NCI-H1417 treated with DMSO at 0.1 percent for 48 hours (cell line): ENCODE measurements at places on chromosomes 16 and 17.

DNA sequence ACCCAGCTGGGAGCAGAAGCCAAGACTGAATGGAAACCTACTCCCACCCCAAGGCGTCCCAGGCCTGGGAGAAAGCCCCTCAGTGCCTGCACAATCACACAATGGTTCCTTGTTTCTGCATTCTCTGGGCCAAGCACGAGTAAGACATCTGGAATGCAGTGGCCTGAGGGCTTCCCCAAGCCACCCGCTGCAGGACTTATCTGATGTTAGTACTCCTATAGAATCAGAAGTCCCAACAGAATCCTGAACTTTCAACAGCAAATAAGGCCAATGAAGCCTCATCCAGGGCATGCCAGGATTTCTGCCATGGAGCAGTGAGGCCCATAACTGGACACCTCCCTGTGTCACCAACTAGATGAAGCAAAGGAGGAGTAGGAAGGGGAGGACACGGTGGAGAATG lies 28.6 kb downstream of the MYO18A start:
- DNase-seq = no peak

- DNase-seq = no peak
These were observed 4.7 kb upstream of the CDH15 start for GRCh38 chr16:89166696-89167424.

GRCh38 chr17:81189670-81190530 lies 23.9 kb upstream of the AATK start:
- DNase-seq = no peak

GRCh38 chr17:59494757-59495368 lies 70.5 kb upstream of the DHX40 start:
- DNase-seq = no peak

DNA sequence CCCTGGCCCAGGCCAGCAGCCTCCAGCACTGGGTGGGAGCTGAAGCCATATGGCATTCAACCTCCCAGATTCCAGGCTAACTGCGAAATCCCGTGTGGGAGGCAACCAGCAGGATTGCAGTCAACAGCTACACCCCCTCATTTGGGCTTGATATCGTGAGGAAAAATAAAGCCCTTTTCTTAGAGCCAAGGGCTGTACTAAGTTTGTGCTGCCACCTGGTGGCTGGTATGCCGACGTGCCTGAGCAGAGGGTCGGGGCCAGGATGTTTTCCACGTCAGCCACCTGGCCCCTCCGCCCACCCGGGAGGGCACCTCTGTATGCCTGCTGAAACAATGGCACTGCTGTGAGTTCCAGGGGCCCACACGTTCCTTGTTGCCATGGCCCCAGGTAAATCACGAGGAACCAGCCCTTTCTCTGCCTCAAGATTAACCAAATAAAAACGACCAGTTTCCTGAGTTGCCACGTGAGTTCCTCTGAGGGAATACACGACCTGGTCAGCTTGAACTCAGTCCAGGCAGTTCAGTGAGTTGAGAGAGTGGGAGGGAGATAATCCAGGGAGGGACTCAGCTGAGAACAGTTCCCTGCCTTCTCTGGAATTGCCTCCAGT lies 9.0 kb downstream of the TMEM98 start:
- no peak for DNase-seq

GRCh38 chr17:60716766-60717165 lies 39.1 kb downstream of the BCAS3 start:
- DNase-seq = no peak

DNA sequence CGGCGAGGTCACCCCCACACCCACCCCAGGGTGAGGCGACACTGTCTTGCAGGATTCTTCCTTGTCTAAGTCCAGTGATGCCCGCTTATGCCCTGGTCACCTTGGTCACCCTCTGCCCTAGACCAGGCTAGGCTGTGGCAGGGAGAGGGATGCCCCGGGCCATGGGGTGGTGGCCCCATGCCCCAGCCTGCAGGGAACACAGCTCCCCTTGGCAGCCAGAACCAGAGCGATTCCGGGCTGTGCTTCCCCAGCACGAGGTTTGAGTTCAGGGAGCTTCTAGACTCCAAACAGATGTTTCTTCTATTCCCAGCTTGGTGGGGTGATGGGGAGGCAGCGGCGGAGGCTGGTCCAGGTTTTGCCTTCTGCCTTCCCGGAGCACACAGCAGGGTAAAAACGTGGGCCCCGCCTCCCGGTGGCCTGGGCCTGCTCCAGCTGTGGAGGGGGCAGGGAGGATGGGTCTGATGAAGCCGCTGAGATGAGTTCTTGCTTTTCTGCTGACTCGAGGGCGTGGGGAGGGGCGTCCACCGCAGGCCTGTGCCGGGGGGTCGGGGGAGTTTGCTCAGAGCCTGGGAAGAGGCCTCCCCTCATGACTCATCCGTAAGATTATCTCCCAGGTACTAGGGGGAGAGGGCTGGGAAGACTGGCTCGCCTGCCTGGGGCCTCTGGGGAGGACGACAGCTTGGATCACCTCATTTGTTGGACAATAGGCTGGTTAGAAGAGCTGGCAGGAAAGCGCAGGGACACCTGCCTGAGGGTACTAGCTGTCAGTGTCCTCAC lies 15.4 kb downstream of the SMTNL2 start:
- no peak for DNase-seq

DNA sequence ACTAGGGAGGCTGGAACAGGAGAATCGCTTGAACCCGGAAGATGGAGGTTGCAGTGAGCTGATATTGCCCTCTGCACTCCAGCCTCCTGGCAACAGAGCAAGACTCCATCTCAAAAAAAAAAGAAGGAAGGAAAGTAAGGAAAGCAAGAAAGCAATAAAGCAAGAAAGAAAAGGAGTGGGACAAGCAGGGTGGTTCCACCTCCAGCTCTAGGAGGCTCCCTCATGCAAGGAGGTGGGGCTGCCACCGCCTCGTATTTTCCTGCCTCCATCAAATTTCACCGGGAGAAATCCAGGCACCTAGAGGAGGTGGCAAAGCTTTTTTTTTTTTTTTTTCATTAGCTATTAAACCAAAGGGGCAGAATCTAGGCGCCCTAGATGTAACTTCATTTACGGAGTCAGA lies 1.0 kb downstream of the CYB561 start:
- no peak for DNase-seq

DNA sequence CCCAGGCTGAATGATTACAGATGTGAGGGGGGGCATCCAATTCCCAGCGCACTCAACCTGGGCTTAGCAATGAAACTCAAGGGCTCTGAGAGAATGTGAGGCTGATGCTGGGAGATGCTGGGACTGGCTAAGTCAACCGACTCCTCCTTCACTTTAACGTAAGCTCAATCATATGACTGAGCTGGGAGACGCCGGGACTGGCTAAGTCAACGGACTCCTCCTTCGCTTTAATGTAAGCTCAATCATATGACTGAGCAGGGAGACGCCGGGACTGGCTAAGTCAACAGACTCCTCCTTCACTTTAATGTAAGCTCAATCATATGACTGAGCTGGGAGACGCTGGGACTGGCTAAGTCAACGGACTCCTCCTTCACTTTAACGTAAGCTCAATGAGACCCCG lies 179.4 kb downstream of the VPS53 start:
- DNase-seq = no peak

DNA sequence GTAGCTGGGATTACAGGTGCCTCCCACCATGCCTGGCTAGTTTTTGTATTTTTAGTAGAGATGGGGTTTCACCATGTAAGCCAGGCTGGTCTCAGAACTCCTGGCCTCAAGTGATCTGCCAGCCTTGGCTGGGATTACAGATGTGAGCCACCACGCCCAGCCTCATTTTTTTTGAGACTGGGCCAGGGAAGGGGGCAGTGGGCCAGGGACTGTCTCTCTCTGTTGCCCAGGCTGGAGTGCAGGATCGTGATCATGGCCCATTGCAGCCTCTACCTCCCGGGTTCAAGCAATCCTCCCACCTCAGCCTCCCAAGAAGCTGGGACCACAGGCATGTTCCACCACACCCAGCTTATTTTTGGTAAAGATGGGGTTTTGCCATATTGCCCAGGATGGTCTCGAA lies 16.0 kb downstream of the RSL1D1 start:
- no peak for DNase-seq

DNA sequence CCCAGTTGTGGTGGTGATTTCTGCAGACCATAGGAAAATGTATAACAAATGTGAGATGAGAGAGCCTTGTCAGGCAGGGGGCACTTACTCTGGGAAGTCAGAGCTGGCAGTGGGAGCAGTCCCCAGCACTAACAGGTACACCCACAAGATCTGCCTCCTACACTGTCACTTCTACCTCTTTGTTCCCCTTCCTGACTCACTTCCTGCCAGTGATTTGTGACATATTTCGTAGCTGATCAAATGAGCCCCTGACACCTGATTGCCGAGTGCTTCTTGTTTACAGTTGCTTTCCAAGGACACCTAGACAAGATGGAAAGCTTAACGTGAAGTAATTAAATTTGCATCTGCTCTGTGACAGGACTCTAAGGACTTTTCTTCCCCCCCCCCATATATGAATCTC lies 40.5 kb downstream of the FTO start:
- DNase-seq = no peak

DNA sequence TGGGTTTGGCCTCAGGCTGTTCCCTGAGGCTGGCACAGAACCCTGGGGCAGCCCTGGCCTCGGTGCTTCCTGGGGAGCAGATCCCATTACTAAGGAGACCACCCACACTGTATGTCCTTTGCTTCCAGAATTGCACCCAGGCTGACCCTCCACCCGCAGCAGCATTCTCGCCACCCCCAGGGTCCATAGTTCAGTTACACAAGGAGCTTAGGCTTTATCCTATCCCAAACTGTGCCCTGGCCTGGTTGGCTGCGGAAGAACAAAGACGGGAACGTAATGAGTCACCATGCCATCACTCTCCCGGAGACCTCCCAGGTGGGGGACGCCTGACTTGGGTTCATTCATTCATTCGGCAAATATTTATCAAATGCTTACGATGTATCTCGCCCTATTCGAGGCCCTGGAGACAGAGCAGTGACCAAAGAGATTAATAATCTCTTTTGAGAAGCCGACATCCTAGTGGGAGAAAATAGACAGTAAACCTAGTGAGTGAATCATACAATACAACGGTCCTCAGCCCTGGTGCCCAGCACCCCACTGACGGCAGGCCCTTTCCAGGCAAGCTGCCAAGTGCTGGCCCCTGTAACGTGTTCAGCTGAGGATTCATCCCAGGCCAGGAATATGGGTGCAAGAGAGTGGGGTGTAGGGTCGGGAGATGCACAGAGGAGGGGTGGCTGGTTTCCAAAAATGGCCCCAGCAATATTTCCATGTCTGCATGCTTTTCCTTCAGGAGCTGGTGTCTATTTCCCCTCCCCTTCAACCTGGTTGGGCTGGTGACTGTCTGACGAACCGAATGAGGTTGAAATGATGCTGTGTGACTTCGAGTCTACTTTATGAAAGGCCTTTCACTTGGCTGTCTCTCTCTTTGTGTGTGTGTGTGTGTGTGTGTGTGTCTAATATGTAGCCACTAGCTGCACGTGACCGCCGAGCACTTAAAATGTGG lies 134.2 kb downstream of the MGAT5B start:
- DNase-seq = no peak

DNA sequence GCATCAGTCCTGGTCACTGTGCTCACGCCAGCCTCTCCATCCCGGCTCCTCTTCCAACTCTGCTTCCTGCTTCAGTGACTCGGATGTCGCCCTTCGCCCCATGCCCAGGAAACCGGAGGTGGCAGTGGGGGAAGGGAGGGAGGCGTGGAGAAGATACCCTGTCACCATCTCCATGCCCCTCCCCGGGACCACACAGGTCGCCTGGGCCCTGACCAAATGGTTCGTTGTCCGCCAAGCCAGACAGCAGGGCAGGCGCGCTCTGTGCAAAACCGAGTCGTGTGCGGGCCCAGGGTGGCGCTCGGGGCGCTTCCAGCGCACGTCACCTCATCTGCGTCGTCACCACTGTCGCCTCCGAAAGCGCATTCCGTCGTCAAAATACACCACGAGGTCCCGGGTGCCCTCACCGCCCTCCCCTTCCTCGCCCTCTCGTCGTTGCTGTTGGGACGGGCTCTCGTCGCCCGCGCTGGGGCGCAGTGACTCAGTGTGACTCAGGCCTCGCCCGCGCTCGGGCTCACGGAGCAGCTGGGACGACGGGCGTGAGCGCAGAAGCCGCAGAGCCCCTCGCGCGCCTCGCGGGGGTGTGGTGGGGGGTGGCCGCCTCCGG lies 39.2 kb downstream of the ZNF778 start:
- no peak for DNase-seq

GRCh38 chr17:68782789-68783188 lies 172.4 kb downstream of the ABCA8 start:
- no peak for DNase-seq

DNA sequence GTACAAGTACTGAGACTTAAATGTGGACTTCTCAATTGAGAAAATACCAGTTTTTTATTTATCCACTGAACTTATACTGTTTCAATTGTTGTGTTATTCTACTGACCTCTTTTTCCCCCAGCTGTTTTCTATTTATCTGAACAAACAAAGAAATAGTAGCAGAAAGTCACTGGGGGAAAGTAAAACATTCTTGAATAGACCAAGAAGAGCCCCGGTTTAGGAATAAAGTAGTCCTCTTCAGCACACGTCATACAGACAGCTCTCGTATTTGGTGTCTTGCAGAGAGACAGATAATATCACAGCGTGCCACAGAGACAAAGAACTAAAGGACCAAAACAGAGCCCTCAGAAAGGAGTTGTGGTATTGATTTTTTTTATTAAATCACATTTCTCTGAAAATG lies 1159.1 kb upstream of the CDH8 start:
- no peak for DNase-seq

GRCh38 chr17:83152745-83153611 lies 73.6 kb downstream of the METRNL start:
- DNase-seq = no peak

GRCh38 chr16:4323071-4323844 lies 7.4 kb downstream of the GLIS2 start:
- no peak for DNase-seq

- DNase-seq = no peak
These were observed 251.9 kb downstream of the IRX3 start for GRCh38 chr16:54034684-54035083.

DNA sequence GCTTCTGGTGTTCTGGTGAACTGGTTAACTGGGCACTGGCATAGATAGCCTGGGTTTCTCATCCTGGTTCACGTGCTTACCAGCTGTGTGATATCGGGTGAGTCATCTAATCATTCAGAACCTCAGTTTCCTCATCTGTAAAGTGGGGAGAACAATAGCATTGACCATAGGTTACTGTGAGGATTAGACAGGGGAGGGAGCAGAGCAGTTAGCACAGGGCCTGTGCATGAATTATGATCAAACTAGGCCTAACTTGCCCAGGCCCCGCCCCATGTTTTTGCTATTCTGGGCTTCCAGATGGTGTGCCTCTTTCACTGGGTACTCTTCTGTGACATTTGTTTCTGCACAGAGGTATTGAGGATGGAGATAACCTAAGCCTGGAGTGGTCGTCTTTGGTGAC lies 4.6 kb upstream of the KLHL36 start:
- DNase-seq = no peak

DNA sequence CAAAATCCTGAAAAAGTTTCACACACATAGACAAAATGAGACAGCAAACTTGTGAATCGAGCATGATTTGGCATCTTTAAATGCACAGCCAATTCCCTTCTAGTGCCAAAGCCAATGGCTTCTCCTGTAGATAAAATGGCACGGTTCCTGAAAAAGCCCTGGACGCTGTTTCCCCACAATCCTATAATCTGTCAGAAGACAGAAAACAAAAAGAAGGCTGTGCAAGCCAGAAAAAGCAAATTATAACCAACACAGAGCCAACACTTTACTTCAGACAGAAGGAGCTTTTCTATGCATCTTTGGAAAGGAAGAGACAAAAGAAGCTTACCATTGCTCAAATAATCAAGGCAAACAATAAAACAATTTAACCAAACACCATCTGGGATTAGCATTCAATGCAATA lies 23.8 kb downstream of the FAM222B start:
- no peak for DNase-seq

- DNase-seq = no peak
These were observed 30.3 kb upstream of the CDC42EP4 start for GRCh38 chr17:73342050-73342522.

- no peak for DNase-seq
These were observed 214.2 kb upstream of the MON1B start for GRCh38 chr16:76976756-76977155.
